ENCODE measurements at places on chromosomes 11 and 22. TPM values are rescaled to one million over a fixed set of nuclear protein-coding genes. Genes with fewer than 3 reads are reported as not detected.

RTN3 gene
- polyA plus RNA-seq = 40.2 TPM

C22orf15 gene
- polyA plus RNA-seq = not detected

HBE1 gene
- polyA plus RNA-seq = not detected

DNA sequence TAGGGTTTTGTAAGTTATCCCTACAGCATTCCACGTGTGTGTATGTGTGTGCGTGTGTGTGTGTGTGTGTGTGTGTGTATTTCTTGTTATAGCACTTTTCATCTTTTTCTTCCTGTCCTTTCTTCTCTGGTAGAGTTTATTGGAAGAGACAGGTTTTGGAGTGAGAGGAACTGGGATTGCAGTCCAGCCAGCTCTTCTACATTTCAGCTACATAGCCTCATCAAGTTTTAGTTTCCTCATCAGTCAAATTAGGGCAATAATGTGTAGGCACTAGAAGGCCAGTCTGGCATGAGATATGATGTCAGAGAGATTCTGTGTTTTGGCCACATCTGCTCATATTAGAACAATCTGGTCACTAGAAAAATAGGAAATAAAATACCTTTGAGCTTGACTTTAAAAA, 1283.5 kb upstream of the TENM4 start:
- DNase-seq = no peak
- no peaks in the 10 kb centered on the region for H3K36me3 ChIP-seq
- H3K27me3 ChIP-seq = no peaks in the 10 kb centered on the region
- no peaks in the 10 kb centered on the region for H3K4me1 ChIP-seq
- no peak overlapping the region for H3K27ac ChIP-seq

GRCh38 chr22:17788528-17789378, 14.5 kb upstream of the BID start:
- no peaks in the 10 kb centered on the region for H3K27me3 ChIP-seq
- no peak overlapping the region for H3K4me3 ChIP-seq
- H3K27ac ChIP-seq = no peak overlapping the region
- no peaks in the 10 kb centered on the region for H3K4me1 ChIP-seq
- peaks cover 10% of the 10 kb centered on the region for H3K36me3 ChIP-seq

Data from pancreas (tissue), 10 donors.